ENCODE measurements at places on chromosomes 4 and X. TPM values are rescaled to one million over a fixed set of nuclear protein-coding genes. Genes with fewer than 3 reads are reported as not detected.

GRCh38 chr4:21949073-21949457, 493 bp upstream of the KCNIP4 start:
- H3K27ac ChIP-seq: no peak overlapping the region
- no peaks in the 10 kb centered on the region for H3K36me3 ChIP-seq
- DNase-seq: no peak
- peak overlapping the region; percentile 63 for H3K4me3 ChIP-seq
- peaks cover 63% of the 10 kb centered on the region for H3K27me3 ChIP-seq

- no peaks in the 10 kb centered on the region for H3K27me3 ChIP-seq
- no peak overlapping the region for H3K27ac ChIP-seq
- H3K4me1 ChIP-seq: no peaks in the 10 kb centered on the region
- H3K4me3 ChIP-seq: no peak overlapping the region
- no peaks in the 10 kb centered on the region for H3K36me3 ChIP-seq
These were observed 85.7 kb downstream of the KCNIP4 start for GRCh38 chr4:21862917-21863316.

DNA sequence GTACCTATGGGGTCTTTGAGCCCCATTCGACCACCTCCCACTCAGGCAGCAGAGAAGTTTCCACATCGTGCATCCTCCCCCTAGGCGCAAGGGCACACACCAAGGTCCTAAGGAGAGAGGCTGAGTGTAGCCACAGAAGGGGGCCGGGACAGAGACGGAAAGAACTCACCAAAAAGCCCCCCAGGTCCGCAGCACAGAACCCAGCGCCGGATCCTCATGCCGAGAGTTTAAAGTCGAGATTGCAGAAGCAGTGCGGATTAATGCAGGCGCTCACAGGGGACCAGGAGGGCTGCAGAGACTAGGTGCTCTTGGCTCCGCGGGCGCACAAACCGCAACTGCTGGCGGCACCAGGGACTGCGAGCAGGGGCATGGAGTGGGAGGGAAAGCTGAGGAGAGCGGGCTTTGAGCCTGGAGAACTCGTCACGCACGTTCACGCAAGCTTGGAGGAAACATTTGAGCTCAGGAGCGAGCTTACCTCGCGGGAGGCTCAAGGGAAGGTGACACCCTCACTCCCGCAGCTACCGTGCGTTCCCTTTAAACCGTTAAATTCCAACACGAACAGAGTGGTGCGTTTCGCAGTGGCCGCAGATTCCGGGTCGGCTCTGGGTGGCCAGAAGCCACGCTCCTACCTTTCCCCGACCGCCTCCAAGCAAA, 8.5 kb downstream of the NKX3-2 start:
- H3K27me3 ChIP-seq: peaks cover 92% of the 10 kb centered on the region
- H3K4me3 ChIP-seq: no peak overlapping the region
- DNase-seq: no peak
- no peak overlapping the region for H3K27ac ChIP-seq
- no peaks in the 10 kb centered on the region for H3K36me3 ChIP-seq

GRCh38 chrX:133607419-133608348, 192.4 kb upstream of the GPC4 start:
- H3K4me1 ChIP-seq: no peaks in the 10 kb centered on the region
- DNase-seq: no peak
- H3K36me3 ChIP-seq: no peaks in the 10 kb centered on the region
- no peak overlapping the region for H3K4me3 ChIP-seq

DNA sequence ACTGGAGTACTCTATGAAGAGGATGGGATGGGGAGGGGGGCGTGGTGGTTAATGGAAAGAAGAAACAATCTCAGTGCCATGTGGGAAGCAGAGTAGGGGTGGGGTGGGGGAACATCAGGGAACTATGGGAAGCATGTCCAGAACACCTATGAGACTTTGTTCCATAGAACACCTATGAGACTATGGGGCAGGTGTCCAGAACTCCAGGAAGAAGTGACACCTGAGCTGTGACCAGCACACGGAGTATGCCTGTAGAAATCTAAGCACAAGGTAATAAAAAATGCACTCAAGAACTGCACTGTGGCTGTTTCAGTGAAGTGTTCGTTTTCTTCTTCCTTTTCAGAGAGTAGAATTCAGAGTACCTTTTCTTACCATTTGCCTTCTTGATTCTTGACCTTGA, 704.8 kb upstream of the TENM3 start:
- peaks cover 4% of the 10 kb centered on the region for H3K27me3 ChIP-seq
- no peaks in the 10 kb centered on the region for H3K36me3 ChIP-seq
- no peaks in the 10 kb centered on the region for H3K4me1 ChIP-seq
- no peak overlapping the region for H3K27ac ChIP-seq
- DNase-seq: no peak
- H3K4me3 ChIP-seq: no peak overlapping the region

DNA sequence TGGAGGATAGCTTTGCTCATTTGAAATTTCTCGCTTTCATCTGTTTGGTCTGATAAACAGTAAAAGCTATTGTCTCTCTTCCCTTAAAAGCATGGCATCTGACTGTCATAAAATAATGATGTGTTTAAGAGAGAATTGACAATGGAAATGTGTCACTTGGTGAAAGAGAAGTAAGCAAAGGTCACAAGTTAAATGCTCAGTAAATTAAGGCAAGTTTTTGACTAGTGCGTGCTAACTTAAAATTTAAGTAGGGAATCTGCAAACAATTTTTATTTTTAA, 161.6 kb upstream of the ANKRD50 start:
- no peaks in the 10 kb centered on the region for H3K27me3 ChIP-seq
- no peak overlapping the region for H3K4me3 ChIP-seq
- peaks cover 6% of the 10 kb centered on the region for H3K36me3 ChIP-seq
- H3K27ac ChIP-seq: no peak overlapping the region
- no peak for DNase-seq

GRCh38 chrX:154485150-154486051, 1.0 kb downstream of the UBL4A start:
- H3K4me1 ChIP-seq: peaks cover 3% of the 10 kb centered on the region
- H3K27ac ChIP-seq: no peak overlapping the region
- H3K4me3 ChIP-seq: peak overlapping the region; percentile 62
- no peak for DNase-seq
- H3K27me3 ChIP-seq: no peaks in the 10 kb centered on the region
- peaks cover 3% of the 10 kb centered on the region for H3K36me3 ChIP-seq

- no peaks in the 10 kb centered on the region for H3K4me1 ChIP-seq
- no peak for DNase-seq
- no peak overlapping the region for H3K4me3 ChIP-seq
- H3K27ac ChIP-seq: no peak overlapping the region
- no peaks in the 10 kb centered on the region for H3K36me3 ChIP-seq
These were observed 62.2 kb upstream of the FAM241A start for GRCh38 chr4:112082954-112083586.

GRCh38 chr4:139951021-139951420, 203.0 kb downstream of the MAML3 start:
- H3K4me1 ChIP-seq: peaks cover 5% of the 10 kb centered on the region
- no peak overlapping the region for H3K4me3 ChIP-seq
- no peaks in the 10 kb centered on the region for H3K27me3 ChIP-seq
- peaks cover 5% of the 10 kb centered on the region for H3K36me3 ChIP-seq

DNA sequence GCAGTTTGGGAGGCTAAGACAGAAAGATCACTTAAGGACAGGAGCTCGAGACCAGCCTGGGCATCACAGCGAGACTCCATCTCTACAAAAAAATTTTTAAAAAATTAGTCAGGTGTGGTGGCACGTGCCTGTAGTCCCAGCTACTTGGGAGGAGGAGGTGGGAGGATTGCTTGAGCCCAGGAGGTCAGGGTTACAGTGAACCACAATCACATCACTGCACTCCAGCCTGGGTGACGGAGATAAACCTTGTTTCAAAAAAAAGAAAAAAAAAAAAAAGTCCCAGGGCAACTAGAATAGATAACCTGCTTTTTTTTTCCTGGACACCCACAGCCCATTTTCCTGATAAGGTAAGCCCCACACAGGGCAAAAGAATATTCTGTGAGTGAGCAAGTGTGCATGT, 96.3 kb downstream of the C4orf51 start:
- peaks cover 22% of the 10 kb centered on the region for H3K36me3 ChIP-seq
- H3K4me1 ChIP-seq: no peaks in the 10 kb centered on the region
- no peaks in the 10 kb centered on the region for H3K27me3 ChIP-seq

DNA sequence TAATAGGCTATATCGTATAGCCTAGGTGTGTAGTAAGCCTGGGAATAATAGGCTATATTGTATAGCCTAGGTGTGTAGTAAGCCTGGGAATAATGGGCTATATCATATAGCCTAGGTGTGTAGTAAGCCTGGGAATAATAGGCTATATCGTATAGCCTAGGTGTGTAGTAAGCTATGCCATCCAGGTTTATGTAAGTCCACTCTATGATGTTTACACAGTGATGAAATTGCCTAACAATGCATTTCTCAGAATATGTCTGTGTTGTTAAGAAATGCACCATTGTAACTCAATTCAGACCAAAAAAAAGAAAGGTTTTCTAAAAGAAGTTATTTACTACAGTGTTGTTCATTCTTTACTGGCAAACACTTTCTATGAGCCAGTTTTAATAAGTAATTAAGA, 1387.2 kb downstream of the STIM2 start:
- H3K27me3 ChIP-seq: no peaks in the 10 kb centered on the region
- H3K4me1 ChIP-seq: no peaks in the 10 kb centered on the region
- DNase-seq: no peak
- no peak overlapping the region for H3K27ac ChIP-seq
- H3K36me3 ChIP-seq: no peaks in the 10 kb centered on the region

DNA sequence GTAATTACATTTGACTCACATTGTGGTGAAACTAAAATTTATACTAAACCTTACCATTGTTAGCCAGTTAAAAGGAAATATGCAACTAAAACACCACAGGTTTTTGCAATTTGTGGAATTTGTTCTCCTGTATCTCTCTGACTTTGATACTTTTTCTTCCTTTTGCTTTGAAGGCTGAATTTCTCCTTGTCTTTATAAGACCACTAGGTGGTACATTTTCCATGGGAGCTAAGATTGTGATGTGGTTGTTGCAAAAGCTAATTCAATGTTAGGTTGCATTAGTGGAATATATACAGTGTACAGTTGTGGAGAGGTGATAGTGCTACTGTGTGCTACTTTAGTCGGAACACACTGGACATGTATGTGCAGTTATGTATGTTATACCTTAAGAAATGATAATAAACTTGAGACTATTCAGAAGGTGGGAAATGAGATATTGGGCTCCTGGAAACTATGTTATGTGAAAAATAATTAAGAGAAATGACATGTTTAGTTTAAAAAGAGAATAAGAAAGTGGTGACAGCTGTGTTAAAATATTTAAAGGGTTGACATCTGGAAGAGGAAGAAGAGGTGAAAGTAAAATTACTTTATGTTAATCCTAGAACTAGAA, 70.3 kb downstream of the ARL9 start:
- H3K4me3 ChIP-seq: no peak overlapping the region
- H3K27ac ChIP-seq: no peak overlapping the region
- no peaks in the 10 kb centered on the region for H3K27me3 ChIP-seq
- DNase-seq: no peak

DNA sequence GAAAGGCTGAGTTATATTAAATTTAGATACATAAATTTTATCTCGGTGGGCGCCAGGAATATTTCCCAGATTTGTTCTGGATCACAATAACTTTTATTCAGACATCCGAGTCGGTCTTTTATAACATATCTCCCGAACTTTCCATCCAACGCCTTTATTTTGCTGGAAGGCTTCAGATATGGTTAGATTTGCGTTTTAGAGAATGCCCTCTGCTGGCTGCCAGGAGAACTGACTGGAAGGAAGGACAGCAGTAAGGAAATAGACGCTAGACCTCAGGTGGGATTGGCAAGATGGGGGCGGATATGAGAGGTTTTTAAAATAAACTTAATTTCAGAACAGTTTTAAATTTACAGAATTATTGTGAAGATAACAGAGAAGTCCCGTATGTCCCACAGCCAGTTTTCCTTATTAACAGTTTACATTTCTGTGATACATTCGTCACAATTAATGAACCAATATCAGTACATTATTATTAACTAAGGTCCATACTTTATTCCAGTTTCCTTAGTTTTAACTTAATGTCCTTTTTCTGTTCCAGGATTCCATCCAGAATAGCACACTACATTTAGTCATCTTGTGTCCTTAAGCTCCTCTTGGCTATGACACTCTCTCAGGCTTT, 4.6 kb upstream of the KANTR start:
- H3K27me3 ChIP-seq: no peaks in the 10 kb centered on the region
- H3K36me3 ChIP-seq: peaks cover 14% of the 10 kb centered on the region
- DNase-seq: no peak
- H3K4me3 ChIP-seq: peak overlapping the region; percentile 93

- H3K27me3 ChIP-seq: no peaks in the 10 kb centered on the region
- H3K27ac ChIP-seq: no peak overlapping the region
- H3K36me3 ChIP-seq: no peaks in the 10 kb centered on the region
- no peak for DNase-seq
- H3K4me1 ChIP-seq: no peaks in the 10 kb centered on the region
- no peak overlapping the region for H3K4me3 ChIP-seq
These were observed 63.0 kb downstream of the INTS12 start for GRCh38 chr4:105645440-105645839.

GRCh38 chrX:127038065-127038464, 218.5 kb downstream of the PRR32 start:
- H3K27ac ChIP-seq: no peak overlapping the region
- no peaks in the 10 kb centered on the region for H3K27me3 ChIP-seq
- no peak overlapping the region for H3K4me3 ChIP-seq

- no peaks in the 10 kb centered on the region for H3K27me3 ChIP-seq
- peak; percentile 66 for DNase-seq
- no peaks in the 10 kb centered on the region for H3K36me3 ChIP-seq
- H3K27ac ChIP-seq: peak within 1 kb of the TSS; percentile 99
These were observed at the start of gene NEK1 for GRCh38 chr4:169611991-169612870. Gene NEK1, minus strand, starts transcription at chr4:169612583. Its CDS starts 9,953 bp downstream, at chr4:169602630.

GRCh38 chr4:5753366-5753765, 42.4 kb downstream of the EVC start:
- no peak for DNase-seq
- no peaks in the 10 kb centered on the region for H3K27me3 ChIP-seq
- H3K36me3 ChIP-seq: peaks cover 12% of the 10 kb centered on the region
- no peak overlapping the region for H3K4me3 ChIP-seq

DNA sequence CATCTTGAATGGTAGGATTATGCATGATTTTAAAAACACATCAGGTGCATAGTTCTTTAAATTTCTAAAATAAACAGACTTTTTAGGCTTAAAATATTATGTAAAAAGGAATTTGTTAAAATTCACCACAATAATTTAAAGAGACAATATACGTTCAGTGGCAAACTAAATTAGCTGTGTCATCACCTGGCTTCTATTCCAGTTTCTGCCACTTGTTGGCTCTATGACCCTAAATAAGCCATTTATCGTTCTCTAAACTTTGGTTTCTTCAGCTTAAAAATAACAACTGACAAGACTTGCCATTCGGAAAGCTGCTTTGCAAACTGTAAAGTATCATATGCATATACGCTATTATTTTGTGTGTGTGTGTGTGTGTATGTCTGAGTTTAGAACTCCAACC, 141.3 kb downstream of the MGST2 start:
- H3K4me1 ChIP-seq: peaks cover 34% of the 10 kb centered on the region
- H3K36me3 ChIP-seq: peaks cover 11% of the 10 kb centered on the region
- H3K4me3 ChIP-seq: no peak overlapping the region

- H3K36me3 ChIP-seq: no peaks in the 10 kb centered on the region
- peaks cover 23% of the 10 kb centered on the region for H3K4me1 ChIP-seq
- no peak for DNase-seq
- H3K27me3 ChIP-seq: no peaks in the 10 kb centered on the region
- H3K4me3 ChIP-seq: no peak overlapping the region
- H3K27ac ChIP-seq: no peak overlapping the region
These were observed 98.5 kb downstream of the RPA4 start for GRCh38 chrX:96982161-96982560.

- DNase-seq: no peak
- no peak overlapping the region for H3K4me3 ChIP-seq
- no peaks in the 10 kb centered on the region for H3K36me3 ChIP-seq
- H3K27me3 ChIP-seq: no peaks in the 10 kb centered on the region
These were observed 332.4 kb downstream of the ARHGAP24 start for GRCh38 chr4:85807247-85807950.

LNX1 gene
- total RNA-seq: 19.8 TPM

DRD5 gene
- 0.13 TPM for total RNA-seq

FGFBP1 gene
- total RNA-seq: not detected

PROM1 gene
- total RNA-seq: 105 TPM

Measured in progenitor cell of endocrine pancreas (in vitro differentiated cells).